Progenitor cell of endocrine pancreas (in vitro differentiated cells): ENCODE measurements at places on chromosomes 7 and 10.

DNA sequence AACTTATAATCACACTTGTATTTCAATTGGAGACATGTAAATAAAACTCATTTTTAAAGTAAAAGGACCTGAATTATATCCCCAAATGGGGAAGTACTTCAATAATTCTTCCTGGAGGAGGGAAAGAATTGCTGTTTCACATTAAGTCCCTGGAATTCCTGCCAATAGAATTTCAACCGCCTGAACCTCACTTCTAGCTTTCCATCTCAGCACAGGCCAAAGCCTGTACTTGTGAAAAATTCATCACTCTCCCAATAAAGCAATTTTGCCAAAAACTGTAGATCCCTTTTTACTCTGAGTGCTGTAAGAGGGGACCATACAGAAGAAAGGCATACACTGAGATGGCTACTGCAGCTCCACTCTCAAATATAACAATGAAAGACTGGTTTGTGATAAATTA is 54.8 kb downstream of the CADPS2 start:
- H3K36me3 ChIP-seq, result no peaks in the 10 kb centered on the region
- no peak overlapping the region for H3K4me3 ChIP-seq
- DNase-seq, result no peak
- H3K27me3 ChIP-seq, result no peaks in the 10 kb centered on the region

GRCh38 chr10:92420546-92421275 is 129.7 kb downstream of the MARCHF5 start:
- no peak for DNase-seq
- peak overlapping the region; percentile 26 for H3K4me3 ChIP-seq
- H3K27me3 ChIP-seq, result peaks cover 42% of the 10 kb centered on the region
- peak overlapping the region; percentile 95 for H3K27ac ChIP-seq
- peaks cover 2% of the 10 kb centered on the region for H3K4me1 ChIP-seq

DNA sequence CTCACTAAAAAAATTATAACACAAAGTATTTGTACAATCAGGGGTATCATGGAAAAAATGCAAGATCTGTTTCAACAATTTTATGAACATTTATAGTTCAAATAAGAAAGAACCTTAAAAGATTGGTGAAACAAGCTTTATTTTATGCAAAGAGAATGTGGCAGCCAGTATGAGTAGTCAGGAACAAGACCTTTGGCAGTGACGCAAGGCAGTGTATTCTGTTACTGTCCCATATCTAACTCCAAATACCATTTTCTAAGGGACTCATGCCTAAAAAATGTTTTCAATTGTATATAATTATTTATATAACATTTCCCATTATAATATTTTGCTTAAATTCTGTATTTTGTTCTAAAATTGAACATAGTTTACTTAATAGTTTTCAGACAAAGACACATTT is 19.1 kb upstream of the FAM53B start:
- DNase-seq, result no peak
- H3K36me3 ChIP-seq, result peaks cover 10% of the 10 kb centered on the region
- no peaks in the 10 kb centered on the region for H3K27me3 ChIP-seq
- H3K4me1 ChIP-seq, result peaks cover 5% of the 10 kb centered on the region
- no peak overlapping the region for H3K4me3 ChIP-seq

- H3K4me1 ChIP-seq, result no peaks in the 10 kb centered on the region
- H3K36me3 ChIP-seq, result no peaks in the 10 kb centered on the region
- H3K27ac ChIP-seq, result no peak overlapping the region
- no peak overlapping the region for H3K4me3 ChIP-seq
- no peak for DNase-seq
Observed at GRCh38 chr7:125670926-125671572, 741.4 kb upstream of the POT1 start.

DNA sequence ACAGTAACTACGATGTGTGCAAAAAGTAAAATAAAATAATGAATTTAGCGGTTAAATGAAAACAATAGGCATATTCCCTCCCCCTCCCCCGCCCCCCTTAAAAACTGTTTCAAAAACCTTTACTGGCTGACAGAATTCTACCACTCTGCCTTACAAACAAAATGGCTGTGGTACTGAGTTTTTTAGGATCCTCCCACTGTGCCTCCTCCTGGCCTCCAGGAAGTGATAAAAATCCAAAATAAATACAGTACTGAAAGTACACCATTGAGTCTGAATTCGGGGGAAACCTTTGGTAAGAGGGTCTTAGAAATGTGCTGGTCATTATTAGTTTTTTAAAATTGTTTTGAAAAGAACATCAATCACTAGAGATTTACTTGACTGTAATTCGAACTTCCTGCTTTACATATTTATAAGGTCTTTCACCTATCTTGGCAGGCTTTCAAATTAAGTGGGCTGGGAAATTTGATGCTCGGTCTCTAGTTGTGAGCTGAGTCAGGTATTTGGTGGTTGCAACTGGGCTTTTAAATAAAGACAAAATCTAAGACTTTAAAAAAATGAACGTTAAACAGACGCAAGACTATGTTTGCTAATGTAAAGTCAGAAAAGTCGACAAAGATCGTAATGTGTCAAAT is 32.5 kb upstream of the EPC1 start:
- no peak overlapping the region for H3K4me3 ChIP-seq
- H3K4me1 ChIP-seq, result peaks cover 2% of the 10 kb centered on the region
- H3K27me3 ChIP-seq, result no peaks in the 10 kb centered on the region
- DNase-seq, result no peak

DNA sequence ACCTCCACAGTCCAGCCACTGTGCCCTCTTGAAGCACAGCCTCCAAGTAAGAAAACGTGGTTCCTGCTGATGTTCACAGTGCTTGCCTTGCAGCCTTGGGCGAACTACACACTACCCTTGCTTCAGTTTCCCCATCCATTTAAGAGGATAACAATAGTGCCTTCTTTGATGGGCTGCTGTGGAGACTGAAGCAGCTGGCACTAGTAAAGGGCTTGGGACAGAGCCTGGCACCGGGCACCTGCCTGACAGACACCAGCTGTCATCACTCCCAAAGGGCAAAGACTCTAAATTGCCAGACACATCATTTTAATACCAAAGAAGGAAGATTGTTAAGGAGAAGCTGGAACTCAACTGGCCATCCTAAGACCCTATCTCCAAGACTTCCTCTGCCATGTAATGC is 3.1 kb upstream of the C10orf90 start:
- no peak overlapping the region for H3K4me3 ChIP-seq
- H3K27me3 ChIP-seq, result peaks cover 4% of the 10 kb centered on the region
- no peaks in the 10 kb centered on the region for H3K36me3 ChIP-seq
- no peak overlapping the region for H3K27ac ChIP-seq
- H3K4me1 ChIP-seq, result peaks cover 3% of the 10 kb centered on the region
- DNase-seq, result no peak

DNA sequence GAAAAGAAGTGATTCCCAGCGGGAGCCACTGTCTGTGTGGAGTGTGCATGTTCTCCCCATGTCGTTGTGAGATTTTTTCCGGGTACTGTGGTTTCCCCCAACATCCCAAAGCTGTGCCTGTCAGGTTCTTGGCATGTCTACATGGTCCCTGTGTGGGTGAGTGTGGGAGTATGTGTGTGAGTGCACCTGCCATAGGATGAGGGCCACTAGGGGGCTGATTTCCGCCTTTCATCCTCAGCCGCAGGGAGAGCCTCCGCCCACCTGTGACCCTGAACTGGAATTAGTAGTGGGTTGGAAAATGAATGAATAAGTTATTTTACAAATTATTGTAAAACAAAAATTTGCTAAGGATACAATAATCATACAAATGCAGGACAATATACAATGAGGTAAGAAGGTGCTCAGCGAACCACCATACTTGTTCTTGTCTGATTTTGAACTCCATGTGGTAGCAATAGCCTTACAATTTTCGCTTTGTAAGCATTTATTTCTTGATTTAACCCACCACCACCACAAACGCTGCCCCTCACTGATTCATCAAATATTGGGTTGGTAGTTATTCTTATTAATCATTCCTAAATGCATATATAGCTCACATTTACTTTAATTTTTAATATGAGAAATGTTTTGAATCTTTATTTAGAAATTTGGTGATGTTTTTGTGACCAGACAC is 641.2 kb upstream of the VSTM2A start:
- H3K27me3 ChIP-seq, result no peaks in the 10 kb centered on the region
- no peaks in the 10 kb centered on the region for H3K36me3 ChIP-seq
- DNase-seq, result no peak
- H3K4me3 ChIP-seq, result no peak overlapping the region

DNA sequence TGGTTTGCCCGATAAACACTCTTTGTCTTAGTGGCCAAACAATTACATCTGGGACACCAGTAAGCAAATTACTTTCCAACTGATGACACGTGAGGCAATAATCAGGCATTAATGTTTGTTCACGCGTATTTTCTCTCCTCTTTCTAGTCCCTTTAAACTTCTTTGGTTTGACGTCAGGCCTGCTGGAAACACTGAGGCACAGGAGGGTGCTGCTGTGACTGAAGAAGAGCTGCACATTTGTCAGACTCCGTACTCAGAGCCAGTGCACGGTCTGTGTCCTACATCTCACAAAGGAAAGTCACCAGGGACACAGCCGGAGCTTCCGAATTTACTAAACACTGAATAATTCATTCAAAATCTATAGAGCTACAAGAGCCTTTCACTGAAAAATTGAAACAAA is 57.6 kb upstream of the ANAPC16 start:
- H3K4me1 ChIP-seq, result peaks cover 4% of the 10 kb centered on the region
- no peak for DNase-seq
- H3K27me3 ChIP-seq, result no peaks in the 10 kb centered on the region

- no peak overlapping the region for H3K27ac ChIP-seq
- no peaks in the 10 kb centered on the region for H3K36me3 ChIP-seq
- no peaks in the 10 kb centered on the region for H3K4me1 ChIP-seq
- no peaks in the 10 kb centered on the region for H3K27me3 ChIP-seq
Observed at GRCh38 chr7:39428221-39428620, 138.0 kb upstream of the YAE1 start.

DNA sequence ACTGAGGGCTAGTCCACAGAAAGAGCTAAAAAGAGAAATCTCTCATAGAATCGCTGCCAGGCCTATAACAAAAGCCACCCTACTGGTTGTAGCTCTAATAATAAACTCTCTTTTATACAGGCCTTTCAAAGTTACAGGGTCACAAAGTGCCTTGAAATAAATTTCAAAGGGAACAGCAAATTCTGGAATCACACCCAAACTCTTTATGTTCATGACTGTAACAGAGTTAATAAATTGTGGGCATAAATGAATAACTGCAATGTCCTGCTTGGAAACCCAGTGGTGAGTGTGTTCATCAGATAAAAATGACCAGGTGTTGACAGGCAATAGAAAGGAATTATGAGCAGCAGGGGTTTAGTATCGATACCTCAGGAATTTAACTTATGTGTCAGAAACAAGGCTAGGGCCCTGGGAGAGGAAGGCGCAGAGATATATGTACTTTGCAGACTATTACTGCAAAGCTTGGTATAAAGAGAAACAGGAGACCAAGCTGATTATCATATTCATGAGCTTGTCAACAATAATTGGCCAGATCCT is 9.3 kb downstream of the CDC14C start:
- H3K4me1 ChIP-seq, result peaks cover 11% of the 10 kb centered on the region
- DNase-seq, result no peak
- H3K27me3 ChIP-seq, result no peaks in the 10 kb centered on the region
- H3K4me3 ChIP-seq, result no peak overlapping the region

- H3K36me3 ChIP-seq, result no peaks in the 10 kb centered on the region
- no peaks in the 10 kb centered on the region for H3K4me1 ChIP-seq
- H3K27me3 ChIP-seq, result peaks cover 14% of the 10 kb centered on the region
- no peak for DNase-seq
Observed at GRCh38 chr7:142615508-142615907, 133.8 kb upstream of the PRSS1 start.
